ENCODE measurements at places on chromosomes 5 and 9.
A peak's percentile ranks its signal among the peaks of the same experiment; 100 is the strongest.

GRCh38 chr5:141421489-141421855, 621 bp downstream of the PCDHGA11 start:
- DNase-seq: no peak

- no peak for DNase-seq
These were observed 72.2 kb downstream of the SPTLC1 start for GRCh38 chr9:92043002-92043401.

GRCh38 chr9:126150411-126151030, 176.1 kb upstream of the MVB12B start:
- DNase-seq: peak; percentile 80

GRCh38 chr5:116237917-116238500, 153.2 kb downstream of the COMMD10 start:
- no peak for DNase-seq

DNA sequence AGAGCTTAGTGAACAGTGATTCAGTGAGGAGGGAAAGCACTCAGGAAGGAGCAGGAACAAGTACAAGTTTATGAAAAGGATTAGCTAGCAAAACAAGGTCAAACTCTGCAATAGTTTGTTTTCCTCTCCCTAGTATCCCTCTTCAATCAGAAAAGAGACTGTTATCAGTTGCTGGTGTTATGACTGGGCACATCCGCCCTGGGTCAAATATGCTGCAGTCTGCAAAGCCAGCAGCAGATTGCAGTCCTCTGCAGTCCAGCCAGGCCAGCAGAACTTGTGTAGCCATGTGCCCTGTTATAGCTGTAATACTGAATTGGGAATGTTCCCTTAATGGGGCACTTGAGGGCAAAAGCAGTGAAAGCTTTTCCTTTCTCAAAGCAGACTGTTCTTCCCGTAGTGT, 12.0 kb downstream of the PCDHAC2 start:
- no peak for DNase-seq

Measured in NCI-H1092 treated with DMSO at 0.1 percent for 48 hours (cell line).